Activated CD4-positive, alpha-beta T cell treated with anti-CD3 and anti-CD28 coated beads, Interleukin-2, amount 10 ng/mL, durations not matched to agents 24 days and 14 days (primary cell): ENCODE measurements at places on chromosomes 1 and 21. TPM values are rescaled to one million over a fixed set of nuclear protein-coding genes. Genes with fewer than 3 reads are reported as not detected.
A peak's percentile ranks its signal among the peaks of the same experiment; 100 is the strongest.

DNA sequence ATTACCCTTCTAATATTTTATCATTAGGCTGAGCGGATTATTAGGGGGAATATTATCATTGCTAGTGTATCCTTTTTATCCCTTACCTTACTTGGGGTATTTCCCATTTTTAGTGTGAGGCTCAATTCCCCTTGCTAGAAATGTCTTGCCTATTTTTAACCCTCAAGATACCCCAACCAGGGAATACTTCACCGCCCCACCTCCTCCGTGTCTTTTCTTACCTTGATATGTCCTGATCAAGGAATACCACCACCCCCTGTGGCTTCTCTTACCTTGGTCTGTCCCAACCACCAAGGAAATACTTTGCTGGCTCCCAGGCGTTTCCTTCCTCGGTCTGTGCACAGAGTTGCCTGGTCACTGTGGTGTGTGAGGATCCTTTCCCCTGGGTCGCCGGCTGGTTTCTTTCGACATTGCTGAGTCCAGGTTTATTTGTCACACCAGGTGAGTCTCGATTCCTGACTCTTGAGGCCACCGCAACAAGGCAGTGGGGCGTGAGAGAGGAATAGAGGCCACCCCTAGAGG is 57.8 kb downstream of the SERINC2 start:
- peaks cover 20% of the 10 kb centered on the region for H3K27me3 ChIP-seq
- H3K4me1 ChIP-seq = peaks cover 6% of the 10 kb centered on the region
- DNase-seq = no peak
- H3K36me3 ChIP-seq = no peaks in the 10 kb centered on the region
- H3K27ac ChIP-seq = no peak overlapping the region

Gene PDPN
- total RNA-seq = not detected in 2 replicates

Gene NASP
- 263 and 295 TPM in 2 replicates for total RNA-seq

- H3K27ac ChIP-seq = no peak overlapping the region
- no peaks in the 10 kb centered on the region for H3K27me3 ChIP-seq
- peaks cover 15% of the 10 kb centered on the region for H3K4me1 ChIP-seq
- no peak for DNase-seq
These were observed 66.3 kb downstream of the CACHD1 start for GRCh38 chr1:64535938-64536835.

GRCh38 chr21:31731056-31731856 is 662 bp downstream of the SCAF4 start:
- H3K36me3 ChIP-seq = peaks cover 6% of the 10 kb centered on the region
- H3K27me3 ChIP-seq = no peaks in the 10 kb centered on the region
- peak overlapping the region; percentile 90 for H3K4me3 ChIP-seq
- peak overlapping the region; percentile 82 for H3K27ac ChIP-seq

GRCh38 chr21:34280959-34281358 is 82.8 kb upstream of the KCNE2 start:
- no peak overlapping the region for H3K4me3 ChIP-seq
- H3K4me1 ChIP-seq = peaks cover 6% of the 10 kb centered on the region
- no peaks in the 10 kb centered on the region for H3K27me3 ChIP-seq
- no peak for DNase-seq
- H3K36me3 ChIP-seq = peaks cover 1% of the 10 kb centered on the region
- H3K27ac ChIP-seq = no peak overlapping the region

Gene DARS2
- total RNA-seq = 47.6 and 52.2 TPM in 2 replicates

Gene REN
- not detected in 2 replicates for total RNA-seq

Gene DISP3
- total RNA-seq = 0.23 and 0.31 TPM in 2 replicates

DNA sequence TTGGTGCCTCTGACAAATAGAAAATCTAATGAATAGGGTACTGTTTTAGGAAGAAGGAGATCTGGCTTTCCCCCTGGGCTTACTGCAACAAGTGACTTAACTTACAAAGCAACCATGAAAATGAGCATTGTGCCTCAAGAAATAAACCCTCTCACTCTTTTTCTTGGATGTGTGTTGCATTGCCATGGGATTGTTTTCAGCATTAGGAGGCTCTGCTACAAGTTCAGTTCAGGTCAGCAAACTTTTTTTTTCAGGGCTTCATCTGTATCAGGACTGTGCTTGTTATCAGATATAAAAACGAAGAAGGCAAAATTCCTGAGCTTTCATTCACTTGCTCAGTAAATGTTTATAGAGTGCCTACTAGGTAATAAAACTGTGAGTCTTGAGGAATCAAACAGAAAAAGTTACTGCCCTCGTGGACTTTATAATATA is 37.8 kb upstream of the DOCK7 start:
- H3K4me1 ChIP-seq = peaks cover 6% of the 10 kb centered on the region
- no peak overlapping the region for H3K4me3 ChIP-seq
- no peaks in the 10 kb centered on the region for H3K36me3 ChIP-seq
- H3K27ac ChIP-seq = no peak overlapping the region

DNA sequence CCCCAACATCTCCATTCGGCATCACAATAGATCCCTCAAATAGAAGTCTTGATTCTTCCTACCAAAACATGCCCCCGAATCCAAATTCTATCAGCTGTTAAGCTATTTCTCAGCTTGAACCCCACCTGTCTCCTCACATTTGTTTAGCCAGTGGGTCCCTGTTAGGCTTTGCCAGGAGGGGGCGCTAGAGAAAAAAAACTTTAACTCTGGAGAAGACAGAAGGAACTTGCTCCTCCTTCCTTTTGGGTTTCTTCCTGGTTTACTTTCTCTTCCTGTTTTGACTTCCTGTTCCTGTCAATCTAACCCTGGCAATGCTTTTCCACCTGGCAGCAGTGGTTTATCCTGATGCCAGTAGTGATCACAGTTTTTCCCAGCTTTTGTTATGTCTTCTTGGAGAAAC is 95.6 kb upstream of the KCNK1 start:
- no peaks in the 10 kb centered on the region for H3K27me3 ChIP-seq
- peak; percentile 63 for DNase-seq
- H3K27ac ChIP-seq = no peak overlapping the region
- no peaks in the 10 kb centered on the region for H3K4me1 ChIP-seq

Gene RAB42
- 0.09 TPM in 1 of 2 replicates, not detected in the other for total RNA-seq

DNA sequence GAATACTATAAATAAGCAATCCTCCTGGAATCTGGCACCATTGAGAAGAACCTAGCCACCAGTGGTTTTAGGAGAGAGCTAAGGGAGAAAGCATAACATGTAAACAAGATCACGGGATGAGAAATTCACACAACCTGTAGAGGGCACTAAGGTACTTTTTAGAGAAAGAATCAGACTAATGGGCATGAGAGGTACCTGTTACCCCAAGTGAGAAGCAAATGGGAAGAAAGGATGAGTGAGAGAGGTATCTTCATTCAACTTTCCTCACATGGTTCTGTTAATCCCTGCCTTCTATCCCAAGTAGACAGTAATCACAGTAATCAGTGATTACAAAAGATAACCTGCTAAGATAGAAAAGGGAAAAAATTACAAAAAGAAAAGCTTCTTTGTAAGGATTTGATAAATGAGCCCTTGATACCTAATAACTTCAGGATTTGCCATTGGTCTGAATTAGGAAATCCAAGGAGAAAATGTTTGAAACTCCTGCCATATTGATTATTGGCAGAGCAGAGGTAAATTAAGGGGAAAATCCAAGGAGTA is 251.1 kb upstream of the ADGRL2 start:
- H3K4me3 ChIP-seq = no peak overlapping the region
- no peak overlapping the region for H3K27ac ChIP-seq
- no peaks in the 10 kb centered on the region for H3K27me3 ChIP-seq
- H3K4me1 ChIP-seq = peaks cover 4% of the 10 kb centered on the region

DNA sequence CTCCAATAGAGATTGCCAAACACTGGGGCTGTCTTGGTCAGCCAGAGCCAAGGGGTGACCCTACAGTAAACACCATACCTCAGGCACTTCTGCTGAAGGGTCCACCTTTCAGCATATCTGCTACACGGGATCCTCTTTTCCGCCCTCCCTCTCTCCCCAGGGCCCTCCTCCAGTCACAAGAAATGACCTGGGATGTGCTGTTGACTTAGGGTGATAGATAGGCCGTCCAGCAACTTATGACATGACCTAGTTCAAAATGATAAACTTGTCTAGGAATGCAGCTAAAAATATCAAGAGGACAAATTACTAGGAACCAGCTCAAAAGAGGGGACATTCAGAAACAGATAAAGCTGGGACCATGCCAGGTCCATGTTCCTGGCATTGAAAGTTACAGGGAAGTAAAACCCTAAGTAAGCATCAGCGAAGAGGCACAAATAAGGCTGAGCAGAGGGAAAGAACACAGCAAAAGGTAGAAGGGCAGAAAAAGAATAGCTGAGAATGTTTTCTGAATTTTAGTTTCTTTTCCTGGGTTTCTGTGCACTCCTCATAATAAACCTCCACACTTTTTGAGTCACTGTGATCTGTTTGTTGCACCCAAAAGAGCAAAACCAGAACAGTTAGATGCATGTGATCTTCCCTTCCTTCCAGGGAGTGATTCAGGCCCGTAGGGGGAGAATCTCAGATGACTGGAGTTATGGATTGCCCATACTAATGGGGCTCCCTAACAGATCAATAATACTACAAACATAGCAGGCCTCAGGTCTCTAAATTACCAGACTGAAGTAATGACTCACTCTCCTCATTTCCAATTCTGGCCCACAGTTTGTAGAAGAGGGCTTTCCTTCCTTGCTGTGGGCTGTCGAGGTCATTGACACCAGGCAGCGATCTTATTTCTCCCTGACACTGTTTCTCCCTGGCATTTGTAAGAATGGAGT is 48.9 kb upstream of the F3 start:
- DNase-seq = no peak
- H3K4me1 ChIP-seq = no peaks in the 10 kb centered on the region
- peaks cover 18% of the 10 kb centered on the region for H3K27me3 ChIP-seq
- H3K27ac ChIP-seq = no peak overlapping the region
- H3K4me3 ChIP-seq = no peak overlapping the region

Gene F3
- 0.07 and 0.33 TPM in 2 replicates for total RNA-seq

GRCh38 chr1:182391028-182391361 is 595 bp downstream of the GLUL start:
- no peak for DNase-seq
- H3K4me3 ChIP-seq = peak overlapping the region; percentile 96
- peak overlapping the region; percentile 93 for H3K27ac ChIP-seq
- H3K4me1 ChIP-seq = peaks cover 37% of the 10 kb centered on the region

DNA sequence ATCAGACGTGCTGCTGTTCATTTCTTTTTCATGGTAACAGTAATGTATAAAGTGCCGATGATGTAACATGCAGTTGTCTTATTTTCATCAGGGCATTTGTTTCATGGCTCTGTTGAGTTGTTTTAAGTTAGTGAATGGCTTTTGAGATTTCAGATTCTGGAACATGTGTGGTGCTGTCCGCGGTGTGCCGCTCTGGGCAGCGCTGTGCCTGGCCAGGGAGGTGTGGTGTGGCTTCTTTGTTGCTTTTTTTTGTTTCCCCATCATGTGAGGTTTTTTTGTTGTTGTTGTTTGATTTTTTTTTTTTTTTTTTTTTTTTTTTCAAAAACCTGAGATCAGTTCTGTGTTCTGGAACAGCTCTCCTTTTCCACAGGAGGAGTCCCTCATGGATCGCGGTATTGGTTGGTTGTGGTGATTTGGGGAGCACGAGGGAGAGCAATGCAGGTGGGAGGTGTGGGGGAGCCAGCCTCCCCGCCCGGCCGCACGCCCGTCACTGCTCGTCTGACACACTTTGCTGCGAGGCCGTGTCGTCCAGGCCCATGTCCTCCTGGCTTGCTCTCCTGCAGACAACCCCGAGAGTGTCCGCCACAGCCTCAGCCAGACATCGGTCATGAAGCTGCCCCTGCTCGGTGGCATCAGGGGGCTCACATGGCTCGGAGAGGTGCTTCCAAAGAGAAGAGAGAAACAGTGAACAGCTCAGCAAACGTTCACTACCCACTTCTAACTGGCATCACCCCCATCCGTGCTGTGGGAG is 33.6 kb downstream of the NTPCR start:
- H3K4me3 ChIP-seq = no peak overlapping the region
- H3K27me3 ChIP-seq = no peaks in the 10 kb centered on the region
- no peak overlapping the region for H3K27ac ChIP-seq
- peaks cover 5% of the 10 kb centered on the region for H3K4me1 ChIP-seq
- DNase-seq = no peak

Gene MKNK1
- 41.8 and 42.5 TPM in 2 replicates for total RNA-seq

- peaks cover 55% of the 10 kb centered on the region for H3K4me1 ChIP-seq
- H3K36me3 ChIP-seq = peaks cover 52% of the 10 kb centered on the region
- peak overlapping the region; percentile 91 for H3K4me3 ChIP-seq
These were observed 645 bp downstream of the ATP6V0B start for GRCh38 chr1:43975249-43975961.

- peak overlapping the region; percentile 88 for H3K4me3 ChIP-seq
- peaks cover 8% of the 10 kb centered on the region for H3K36me3 ChIP-seq
- H3K27ac ChIP-seq = peak overlapping the region; percentile 73
- peak; percentile 66 for DNase-seq
These were observed 572 bp downstream of the CYB5RL start for GRCh38 chr1:54199151-54199764.

Gene OLIG2
- not detected in 2 replicates for total RNA-seq

Gene PCSK9
- total RNA-seq = not detected in 2 replicates

Gene C4BPA
- not detected in 2 replicates for total RNA-seq

DNA sequence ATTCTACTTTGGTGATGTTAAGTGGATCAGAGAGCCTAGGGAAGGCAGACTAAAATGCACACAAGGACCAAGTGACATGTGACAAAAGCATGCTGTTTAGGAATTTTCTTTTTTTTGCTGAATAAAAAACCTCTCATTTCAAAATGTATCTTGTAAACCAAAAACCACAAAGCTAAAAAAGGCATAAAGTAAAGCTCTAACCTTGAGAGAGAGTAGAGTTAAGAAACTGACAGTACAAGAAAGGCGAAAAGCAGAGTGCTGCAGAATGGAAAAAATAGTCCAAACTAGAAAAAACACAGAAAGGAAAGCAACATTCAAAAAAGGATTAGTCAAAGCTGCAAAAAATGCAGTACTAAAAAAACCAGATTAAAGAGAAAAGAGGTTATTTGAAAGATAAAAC is 76.5 kb downstream of the EPS15 start:
- H3K4me1 ChIP-seq = peaks cover 29% of the 10 kb centered on the region
- H3K27me3 ChIP-seq = no peaks in the 10 kb centered on the region
- H3K36me3 ChIP-seq = peaks cover 42% of the 10 kb centered on the region
- no peak for DNase-seq

Gene AMY2A
- total RNA-seq = 0.40 TPM in 1 of 2 replicates, not detected in the other

- peaks cover 2% of the 10 kb centered on the region for H3K4me1 ChIP-seq
- H3K36me3 ChIP-seq = no peaks in the 10 kb centered on the region
These were observed 46.1 kb upstream of the CD34 start for GRCh38 chr1:207956986-207957385.

Gene LGALS8
- total RNA-seq = 68.9 and 71.9 TPM in 2 replicates

Gene BARHL2
- total RNA-seq = not detected in 2 replicates

GRCh38 chr1:17759114-17759513 is 4.0 kb downstream of the ACTL8 start:
- no peak overlapping the region for H3K4me3 ChIP-seq
- H3K36me3 ChIP-seq = no peaks in the 10 kb centered on the region
- no peaks in the 10 kb centered on the region for H3K4me1 ChIP-seq

Gene EPS8L3
- total RNA-seq = not detected in 2 replicates

DNA sequence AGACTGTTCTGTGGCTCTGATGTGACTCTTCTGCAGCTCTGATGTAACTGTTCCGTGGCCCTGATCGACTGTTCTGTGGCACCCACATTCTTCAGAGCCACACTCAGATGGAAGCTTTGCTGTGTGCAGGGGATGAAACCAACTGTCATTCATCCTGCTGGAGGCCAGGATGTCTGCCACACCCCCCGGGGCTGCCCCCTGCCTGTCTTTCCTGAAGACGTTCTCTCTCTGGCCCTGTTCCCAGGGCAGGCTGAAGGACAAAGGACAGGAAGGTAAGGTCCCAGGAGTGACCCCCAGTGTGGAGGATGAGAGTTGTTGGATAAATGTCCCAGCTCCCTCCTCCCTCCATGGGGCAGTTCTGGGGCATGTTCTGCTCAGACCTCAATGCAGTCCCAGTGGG is 29.4 kb upstream of the UMODL1 start:
- no peak overlapping the region for H3K4me3 ChIP-seq
- no peak overlapping the region for H3K27ac ChIP-seq
- DNase-seq = no peak
- H3K36me3 ChIP-seq = no peaks in the 10 kb centered on the region

GRCh38 chr1:181010789-181011188 is 11.9 kb downstream of the STX6 start:
- H3K4me1 ChIP-seq = peaks cover 10% of the 10 kb centered on the region
- H3K4me3 ChIP-seq = no peak overlapping the region
- H3K36me3 ChIP-seq = peaks cover 23% of the 10 kb centered on the region
- no peaks in the 10 kb centered on the region for H3K27me3 ChIP-seq
